Germinal center (tissue), 1 donor: ENCODE measurements at places on chromosomes 7 and 10.

GRCh38 chr10:50618624-50619023, 5.1 kb downstream of the SGMS1 start:
- DNase-seq, result no peak

DNA sequence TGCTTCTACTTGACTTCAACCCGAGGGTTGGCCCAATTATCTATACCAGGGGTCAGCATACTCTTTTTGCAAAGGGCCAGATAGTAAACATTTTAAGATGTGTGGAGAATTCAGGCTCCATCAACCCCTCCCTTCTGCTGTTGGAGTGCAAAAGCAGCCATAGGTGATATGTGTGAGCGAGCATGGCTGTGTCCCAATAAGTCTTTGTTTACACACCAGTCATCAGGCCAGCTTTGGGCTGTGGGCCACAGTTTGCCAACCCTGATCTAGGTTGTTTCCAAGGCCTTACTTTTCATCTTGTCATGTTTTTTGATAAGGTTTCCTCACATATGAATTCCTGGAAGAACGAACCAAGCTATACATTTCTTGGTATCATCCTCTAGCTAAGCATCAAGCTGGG, 136.9 kb upstream of the VIPR2 start:
- no peak for DNase-seq

- peak; percentile 73 for DNase-seq
These were observed at the start of gene KCNH2 for GRCh38 chr7:150978126-150978789. TSS of gene KCNH2 (minus strand) at chr7:150978321. CDS start at chr7:150977913, 408 bp downstream.

- no peak for DNase-seq
These were observed 15.1 kb downstream of the GPR26 start for GRCh38 chr10:123681285-123681684.

GRCh38 chr10:2049560-2049959, 312.2 kb upstream of the ADARB2 start:
- no peak for DNase-seq

- DNase-seq, result no peak
These were observed 183.2 kb upstream of the POT1 start for GRCh38 chr7:125112850-125113249.

GRCh38 chr7:37441386-37441760, 7.3 kb downstream of the ELMO1 start:
- DNase-seq, result no peak

DNA sequence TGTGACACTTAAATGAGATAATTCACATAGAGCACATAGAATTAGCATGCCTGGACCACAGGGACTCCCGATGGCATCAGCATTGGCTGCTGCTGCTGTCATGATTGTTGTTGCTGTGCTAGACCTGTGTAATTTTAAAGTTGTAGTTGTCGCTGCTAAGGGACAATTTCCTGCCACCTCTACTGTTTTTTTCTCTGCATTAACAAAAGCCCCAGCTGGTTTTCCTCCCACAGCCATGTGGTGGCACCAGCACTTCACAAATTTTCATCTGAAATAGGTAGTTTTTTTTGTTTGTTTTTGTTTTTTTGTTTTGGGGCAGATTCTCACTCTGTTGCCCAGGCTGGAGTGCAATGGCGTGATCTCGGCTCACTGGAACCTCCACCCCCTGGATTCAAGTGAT, 25.4 kb upstream of the PRXL2A start:
- peak; percentile 40 for DNase-seq

GRCh38 chr10:62047960-62048383, 146.5 kb downstream of the ARID5B start:
- no peak for DNase-seq

GRCh38 chr10:113364227-113364626, 188.6 kb upstream of the HABP2 start:
- no peak for DNase-seq

GRCh38 chr7:100157069-100157333, 1.5 kb downstream of the TRAPPC14 start:
- DNase-seq, result no peak

GRCh38 chr7:29418651-29419050, 145.0 kb upstream of the PRR15 start:
- no peak for DNase-seq

DNA sequence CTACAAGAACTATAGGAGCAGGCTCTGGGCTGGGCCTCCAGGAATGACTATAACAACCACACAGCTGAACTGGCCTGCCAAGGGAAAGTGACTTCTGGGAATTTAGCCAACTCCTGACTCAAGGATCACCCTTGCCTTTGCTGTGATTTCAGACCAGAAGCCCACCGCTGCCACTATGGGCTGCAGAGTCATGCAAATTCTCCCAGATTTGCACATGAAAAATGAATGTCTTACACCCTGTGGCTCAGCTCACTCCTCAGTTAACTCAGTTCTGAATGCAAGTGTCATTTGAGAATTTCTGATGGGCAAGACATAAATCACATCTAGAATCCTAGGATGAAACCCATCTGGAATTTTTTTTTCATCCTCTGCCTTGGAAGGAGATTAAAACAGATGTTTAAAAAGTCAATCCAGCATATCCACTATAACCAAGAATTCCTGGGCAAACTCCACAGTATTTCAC, 186.5 kb upstream of the BET1 start:
- DNase-seq, result no peak

DNA sequence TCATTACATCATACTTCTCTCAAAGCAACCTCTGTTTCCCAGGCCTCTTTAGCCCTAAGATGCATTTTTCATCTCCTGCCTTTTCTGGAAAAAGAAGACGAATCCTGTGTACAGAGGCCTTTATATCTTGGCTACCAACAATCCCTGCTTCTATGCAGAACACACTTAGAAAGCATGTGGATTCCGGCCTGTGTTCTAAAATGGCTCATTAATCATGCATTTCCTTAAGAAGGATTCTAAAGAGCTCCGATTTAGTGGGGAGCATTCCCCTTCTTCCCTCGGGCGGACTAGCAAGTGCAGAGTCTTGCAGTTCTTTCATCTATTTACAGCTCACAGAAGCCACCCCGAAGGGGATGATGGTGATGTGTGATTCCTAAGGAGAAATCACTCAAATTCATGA, 1212.9 kb downstream of the TYW1 start:
- DNase-seq, result no peak

DNA sequence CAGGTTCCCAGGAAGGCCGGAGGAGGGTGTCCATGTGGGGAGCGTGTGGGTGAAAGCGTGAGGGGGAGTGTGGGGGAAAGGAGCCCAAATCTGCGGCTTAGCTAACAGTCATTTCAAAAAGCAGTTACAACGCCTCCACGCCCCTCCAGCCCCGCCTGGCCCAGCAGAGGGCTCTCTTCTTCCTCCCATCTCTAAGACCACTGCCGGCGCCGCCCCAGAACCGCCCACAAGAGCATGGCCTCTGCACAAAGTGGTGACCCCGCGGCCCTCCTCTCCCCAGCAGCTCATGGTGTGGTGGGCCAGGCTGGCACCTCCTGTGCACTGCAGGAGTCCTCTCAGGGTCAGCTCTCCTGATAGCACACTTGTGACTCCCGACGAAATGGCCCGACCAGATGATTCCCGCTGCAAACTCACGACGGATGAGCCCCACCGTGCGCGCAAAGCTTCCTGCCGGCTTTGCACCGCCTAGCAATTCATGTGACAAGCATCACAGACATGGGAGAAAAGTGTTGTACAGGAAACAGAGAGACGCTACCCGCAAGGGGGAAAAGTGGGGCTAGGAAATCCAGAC, 12.4 kb upstream of the HUS1 start:
- DNase-seq, result peak; percentile 87

- DNase-seq, result no peak
These were observed 704 bp upstream of the ANTXRL start for GRCh38 chr10:46285966-46286620.

GRCh38 chr7:54563329-54563916, 21.2 kb downstream of the VSTM2A start:
- DNase-seq, result no peak

DNA sequence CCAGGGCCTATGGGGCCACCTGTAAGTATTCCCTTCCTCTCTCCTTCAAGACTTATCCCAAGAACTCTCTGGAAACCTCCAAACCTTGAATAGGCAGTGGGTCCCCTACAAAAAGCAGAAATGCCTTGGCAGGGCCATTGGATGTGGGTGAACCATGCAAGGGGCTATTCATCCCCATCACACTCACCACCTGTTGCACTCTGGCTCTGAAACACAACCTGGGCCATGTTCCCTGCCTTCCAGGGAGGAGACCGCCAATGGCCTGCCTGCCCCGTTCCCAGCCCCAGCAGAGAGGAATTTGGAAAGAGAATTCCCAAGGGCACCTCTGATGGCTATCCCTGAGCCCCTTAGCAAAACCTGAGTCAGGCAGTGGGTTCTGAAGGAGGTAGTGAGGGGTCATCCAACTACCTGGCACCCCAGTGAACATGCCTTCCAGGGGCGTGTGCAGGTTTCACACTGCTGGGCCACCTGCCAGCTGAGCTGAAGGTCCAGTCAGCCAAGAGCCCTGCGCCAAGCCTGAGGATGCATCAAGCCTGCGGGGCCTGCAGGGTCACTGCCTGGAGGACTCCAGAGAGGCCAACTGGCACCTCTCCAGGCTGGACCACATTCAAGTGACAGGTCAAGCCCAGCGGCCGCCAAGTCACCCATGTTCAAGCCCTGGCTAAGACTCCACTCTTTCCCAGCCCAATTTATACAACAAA, 101.3 kb downstream of the COL13A1 start:
- no peak for DNase-seq

DNA sequence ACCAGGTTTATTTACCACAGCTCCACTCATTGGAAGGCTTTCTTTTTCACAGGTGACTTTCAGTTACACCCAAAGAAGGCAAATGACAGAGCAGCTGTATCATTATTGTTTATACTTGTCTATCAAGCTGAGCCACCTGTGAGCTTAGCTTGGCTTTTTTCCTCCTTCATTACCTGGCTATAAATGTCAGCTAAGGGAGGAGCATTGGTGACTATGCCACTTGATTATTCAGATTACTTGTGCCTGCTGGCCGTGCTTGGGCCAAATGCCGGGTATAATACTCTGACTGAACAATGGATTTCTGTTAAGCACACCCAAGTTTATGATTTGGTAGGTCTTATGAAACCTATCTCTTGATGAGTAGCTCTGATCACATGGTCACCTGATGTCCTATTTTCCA, 9.9 kb upstream of the GNAT3 start:
- no peak for DNase-seq

DNA sequence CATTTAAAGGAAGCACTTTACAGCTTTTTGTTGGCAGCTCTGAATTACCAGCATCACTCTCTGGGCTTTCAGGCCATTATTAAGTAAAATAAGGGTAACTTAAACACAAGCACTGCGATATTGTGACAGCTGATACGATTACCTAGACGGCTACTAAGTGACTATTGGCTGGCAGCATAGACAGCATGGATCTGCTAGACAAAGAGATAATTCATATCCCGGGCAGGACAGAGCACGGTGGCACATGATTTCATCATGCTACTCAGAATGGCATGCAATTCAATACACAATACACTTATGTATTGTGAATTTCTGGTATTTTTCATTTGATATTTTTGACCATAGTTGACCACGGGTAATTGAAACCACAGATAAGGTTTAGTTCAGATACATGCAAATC, 522.0 kb upstream of the LRRN3 start:
- DNase-seq, result no peak

DNA sequence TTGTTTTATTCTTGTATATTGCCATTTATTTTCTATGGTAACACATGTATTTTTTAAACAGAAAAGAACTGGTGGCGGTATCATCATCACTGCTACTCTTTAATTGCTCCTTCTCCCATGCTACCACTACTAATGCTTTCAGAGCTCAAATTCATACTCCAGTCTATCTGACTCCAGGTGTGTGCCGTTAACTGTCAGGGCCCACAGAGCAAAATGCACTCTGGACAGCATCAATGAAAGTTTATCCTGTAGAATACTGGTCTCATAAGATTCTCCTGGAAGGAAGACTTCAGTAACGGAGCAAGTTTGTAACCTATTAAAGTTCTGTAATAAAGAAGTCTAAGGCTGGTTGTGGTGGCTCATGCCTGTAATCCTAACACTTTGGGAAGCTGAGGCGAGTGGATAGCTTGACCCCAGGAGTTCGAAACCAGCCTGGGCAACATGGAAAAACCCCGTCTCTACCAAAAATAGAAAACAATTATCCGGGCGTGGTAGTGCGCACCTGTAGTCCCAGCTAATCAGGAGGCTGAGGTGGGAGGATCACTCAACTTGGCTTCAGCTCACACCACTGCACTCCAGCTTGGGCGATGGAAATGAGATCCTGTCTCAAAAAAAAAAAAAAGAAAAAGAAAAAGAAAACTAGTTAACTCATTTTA, 18.4 kb downstream of the ZNRF2 start:
- no peak for DNase-seq

DNA sequence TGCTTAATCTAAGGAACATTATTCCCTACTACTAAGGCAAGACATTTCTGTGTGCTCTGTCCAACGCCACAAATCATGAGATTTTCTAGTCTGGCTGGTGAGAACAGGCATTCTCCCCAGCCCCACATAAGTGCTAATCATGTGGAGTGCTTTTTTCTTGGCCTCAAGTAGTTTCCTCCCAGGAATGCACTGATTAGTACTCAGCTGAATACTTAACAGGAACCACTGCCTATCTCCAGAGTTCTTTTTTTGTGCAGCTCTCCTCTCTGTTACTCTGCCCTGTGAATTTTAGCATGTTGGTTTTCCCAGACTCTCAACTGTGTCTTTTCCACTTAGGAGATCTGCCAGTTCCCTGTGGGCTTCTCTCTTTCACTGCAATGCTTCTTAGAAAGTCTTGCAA, 1098.5 kb upstream of the LRRTM3 start:
- no peak for DNase-seq

DNA sequence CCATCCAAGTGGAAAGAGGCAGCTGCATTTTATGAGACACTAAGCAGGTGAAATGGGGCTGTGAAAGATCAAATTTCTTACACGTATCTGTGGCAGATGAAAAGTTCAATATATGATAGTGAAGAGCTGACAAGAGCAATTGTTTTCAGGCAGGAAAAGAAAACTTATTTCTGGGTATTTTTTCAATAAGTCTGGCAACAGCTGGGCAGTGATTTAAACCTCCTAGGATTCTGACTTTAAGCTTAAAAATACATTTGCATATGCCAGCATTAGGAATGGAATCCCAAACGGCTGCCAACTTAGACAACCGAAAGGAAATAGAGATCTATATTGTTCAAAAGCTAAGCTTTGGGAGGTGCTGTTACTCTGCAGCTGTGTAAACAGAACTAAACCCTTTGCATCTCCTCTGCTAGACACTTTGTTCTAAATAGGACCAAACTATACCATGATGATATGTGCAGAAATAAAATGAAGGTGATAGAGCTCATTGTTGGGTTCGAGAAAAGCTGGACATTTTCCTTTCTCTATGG, 26.1 kb downstream of the DYNC1I1 start:
- no peak for DNase-seq

DNA sequence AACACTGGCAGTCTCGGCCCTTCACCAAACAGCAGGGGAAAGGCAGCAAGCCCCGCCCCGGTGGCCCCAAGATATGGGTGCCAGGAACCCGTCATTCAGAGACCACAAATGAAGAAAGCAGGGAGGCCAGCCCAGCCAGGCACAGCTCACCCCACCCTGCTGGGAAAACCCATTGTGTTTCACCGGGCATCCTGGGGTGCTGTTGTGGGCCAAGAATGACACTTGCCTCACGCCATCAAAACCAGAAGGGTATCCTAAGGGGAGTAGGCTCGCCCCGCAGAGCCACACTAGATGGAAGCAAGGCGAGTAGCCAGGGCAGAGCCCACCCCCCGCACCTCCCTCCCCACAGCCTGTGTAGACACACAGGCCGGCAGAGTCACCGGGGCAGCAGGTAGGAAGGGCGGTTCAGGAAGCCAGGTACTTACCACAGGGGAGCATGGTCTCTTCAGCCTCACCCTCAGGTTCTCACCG, 72.5 kb upstream of the KCNMA1 start:
- no peak for DNase-seq
